ENCODE measurements at places on chromosomes 7 and 10.

GRCh38 chr10:22852712-22853353 is 75.0 kb upstream of the ARMC3 start:
- no peak for DNase-seq

GRCh38 chr7:133945497-133945896 is 181.6 kb upstream of the LRGUK start:
- no peak for DNase-seq

DNA sequence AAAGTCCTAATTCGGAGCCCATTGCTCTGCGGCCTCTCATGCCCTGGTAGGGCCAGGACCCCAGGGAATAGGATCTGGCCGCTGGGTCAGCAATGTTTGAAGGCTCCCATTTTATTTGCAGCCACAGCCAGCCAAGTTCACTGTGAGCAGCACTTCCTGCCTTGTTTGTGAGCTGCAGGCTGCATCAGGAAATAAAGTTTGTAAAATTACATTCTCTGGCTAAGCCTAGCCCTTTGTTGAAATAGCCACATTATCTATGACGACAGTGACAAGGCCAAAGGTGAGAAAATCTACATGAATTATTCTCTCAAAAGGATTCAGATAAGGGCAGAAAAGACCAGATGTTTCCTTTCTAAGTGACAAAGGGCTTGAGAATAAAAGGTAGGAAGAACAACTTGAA is 23.7 kb upstream of the ITGB1 start:
- no peak for DNase-seq

DNA sequence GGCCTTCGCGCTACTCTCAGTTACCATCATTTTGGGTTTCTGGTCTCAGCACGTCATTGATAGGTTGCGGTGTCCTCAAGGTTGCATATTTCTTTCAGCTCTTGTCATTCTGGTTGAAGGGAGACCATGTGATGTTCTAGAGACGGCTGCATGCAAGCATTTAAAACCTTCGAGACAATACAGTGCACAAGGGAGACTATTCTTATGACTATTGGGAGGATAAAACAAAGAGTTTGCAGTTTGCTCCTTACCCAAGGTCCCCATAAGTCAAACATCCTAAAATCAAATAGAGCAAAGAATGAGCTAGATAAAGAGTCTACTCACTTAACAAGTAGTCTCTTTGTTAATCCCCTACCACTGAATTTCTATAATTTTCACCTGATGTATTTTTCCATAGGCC is 39.1 kb downstream of the NPVF start:
- no peak for DNase-seq

GRCh38 chr10:110395350-110396283 is 90.9 kb upstream of the SMNDC1 start:
- no peak for DNase-seq

DNA sequence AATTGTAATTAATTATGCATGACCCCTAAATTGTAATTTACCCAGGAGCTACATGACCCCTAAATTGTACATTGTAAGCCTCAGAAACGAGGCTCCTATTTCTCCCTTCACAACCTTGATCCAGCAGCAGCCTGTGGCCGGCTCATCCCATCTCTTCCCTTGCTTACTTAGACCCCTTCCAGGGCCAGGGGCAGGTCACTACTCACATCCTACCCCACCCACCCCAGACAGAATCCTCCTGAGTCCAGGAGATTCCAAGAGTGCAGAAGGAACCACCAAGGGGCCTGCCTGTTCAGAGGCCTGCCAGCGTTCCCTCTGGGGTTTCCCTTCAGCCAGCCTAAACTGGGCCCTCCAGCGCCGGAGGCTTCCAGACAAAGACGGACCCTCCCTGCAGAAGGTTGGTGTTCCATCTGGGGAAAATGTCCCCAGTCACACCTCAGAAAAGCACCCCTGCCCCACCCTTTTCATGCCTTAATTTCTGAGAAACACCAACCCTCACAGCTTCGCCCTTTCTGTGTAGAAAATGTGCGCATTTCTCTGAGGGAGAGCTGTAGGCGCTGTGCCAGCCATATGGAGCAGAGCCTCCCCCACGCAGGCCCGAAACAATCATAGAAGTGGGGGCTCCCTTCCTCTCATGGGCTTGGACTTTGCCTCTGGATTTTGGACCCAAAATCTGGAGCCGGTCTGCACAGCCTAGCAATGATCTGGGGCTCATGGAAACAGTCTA is 19.2 kb downstream of the LEP start:
- DNase-seq = no peak

DNA sequence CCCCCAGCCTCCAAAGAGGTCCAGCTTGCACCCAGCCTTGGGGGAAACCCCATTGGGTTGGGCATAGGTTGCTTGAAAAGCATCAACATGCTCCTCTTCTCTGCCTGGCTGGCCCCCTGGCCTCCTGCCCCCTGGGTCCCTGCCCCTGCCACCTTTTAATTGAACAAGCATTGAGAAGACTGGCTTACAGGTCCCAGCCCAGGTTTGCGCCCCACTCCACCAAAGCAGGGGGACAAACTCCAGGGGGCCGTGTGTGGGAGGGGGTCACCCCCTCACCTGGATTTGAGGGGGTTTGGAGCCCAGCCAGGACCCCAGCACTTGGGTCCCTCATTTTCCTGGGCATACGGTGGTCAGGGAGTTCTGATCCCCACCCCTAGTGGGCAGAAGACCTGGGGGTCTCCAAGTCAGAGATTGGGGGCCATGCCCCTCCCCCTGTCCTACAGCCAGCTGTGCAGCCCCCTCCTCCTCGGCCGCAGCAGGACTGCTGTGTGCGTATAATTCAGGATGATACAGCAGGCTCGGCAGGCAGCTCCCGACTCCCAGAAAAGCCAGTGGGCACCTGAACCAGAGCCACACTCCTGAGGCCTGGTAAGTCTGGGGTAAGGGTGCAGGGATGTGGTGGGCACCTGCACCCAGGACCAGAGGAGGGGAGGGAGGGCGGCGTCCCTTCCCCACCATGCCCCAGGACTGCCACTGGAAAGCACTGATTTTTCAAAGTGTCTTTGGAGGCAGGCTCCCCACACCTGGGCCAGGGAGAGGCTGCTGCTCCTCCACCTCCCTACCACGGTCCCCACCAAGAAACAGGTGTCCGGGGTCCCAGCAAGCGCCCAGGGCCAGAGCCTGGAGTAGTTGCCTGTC is 1.7 kb downstream of the ELFN1 start:
- no peak for DNase-seq

DNA sequence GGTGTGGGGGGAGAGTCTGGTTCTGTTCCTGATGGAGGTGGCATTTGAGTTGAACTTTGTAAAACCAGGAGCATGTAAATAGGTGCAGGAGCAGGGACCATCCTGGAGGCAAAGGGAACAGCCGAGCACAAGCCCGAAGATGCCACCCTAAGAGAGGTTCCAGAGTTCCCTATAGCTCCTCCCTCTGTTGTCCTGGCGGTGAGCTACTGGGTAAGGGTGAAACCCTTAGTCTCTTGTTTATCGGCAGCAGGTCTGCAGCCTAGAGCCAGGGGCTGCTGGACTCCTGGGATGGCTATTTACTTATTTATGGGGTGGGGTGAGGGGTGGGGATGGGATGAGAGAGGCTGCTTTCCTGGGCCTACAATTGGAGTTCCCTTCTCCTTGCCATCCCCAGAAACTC is 6.5 kb upstream of the LBX1 start:
- no peak for DNase-seq

DNA sequence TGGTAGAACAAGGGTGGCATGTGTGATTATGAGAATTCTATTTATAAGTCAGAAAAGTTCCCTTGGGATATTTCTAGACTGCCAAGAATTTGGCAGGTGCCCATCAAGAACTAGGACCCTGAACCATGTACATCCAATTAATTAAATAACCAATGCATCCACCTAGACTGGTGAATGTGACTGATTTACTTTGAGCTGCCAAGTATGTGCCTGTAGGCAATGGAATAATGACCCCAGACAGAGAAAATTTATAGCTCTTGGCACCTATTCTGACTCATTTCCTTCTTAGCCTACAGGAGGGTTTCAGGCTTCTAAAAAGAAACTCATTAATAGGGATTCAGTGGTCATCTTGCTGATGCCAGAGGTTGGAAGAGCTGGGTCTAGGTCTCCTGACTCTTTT is 54.9 kb downstream of the KCNH2 start:
- DNase-seq = no peak

DNA sequence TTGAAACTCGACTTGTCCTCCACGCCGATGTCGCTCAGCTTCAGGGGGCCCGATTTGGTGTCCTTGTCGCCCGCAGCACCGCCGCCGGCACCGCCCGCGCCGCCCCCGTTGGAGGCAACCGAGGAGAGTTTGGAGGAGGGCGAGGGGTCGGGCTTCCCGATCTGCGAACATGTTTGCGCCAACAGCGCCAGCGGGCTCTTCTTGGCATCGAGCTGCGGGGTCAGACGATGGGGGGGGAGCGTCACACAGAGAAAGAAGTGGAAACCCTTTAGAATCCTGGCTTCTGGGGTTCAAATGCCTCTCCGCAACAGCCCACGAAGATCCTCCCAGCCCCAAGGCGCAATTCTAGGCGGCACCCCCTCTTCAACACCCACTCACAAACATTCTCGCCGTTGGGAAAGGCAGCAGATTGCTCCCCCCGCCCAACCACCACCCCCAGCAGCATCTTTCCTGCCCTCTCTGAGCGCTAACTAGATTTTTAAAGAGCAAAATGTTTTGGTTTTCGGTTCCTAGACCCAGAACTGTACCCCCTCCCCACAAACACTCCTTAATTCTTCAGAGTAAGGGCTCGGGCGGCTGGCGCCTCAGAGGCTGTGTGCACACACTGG is 1.3 kb downstream of the ZNF503 start:
- no peak for DNase-seq

DNA sequence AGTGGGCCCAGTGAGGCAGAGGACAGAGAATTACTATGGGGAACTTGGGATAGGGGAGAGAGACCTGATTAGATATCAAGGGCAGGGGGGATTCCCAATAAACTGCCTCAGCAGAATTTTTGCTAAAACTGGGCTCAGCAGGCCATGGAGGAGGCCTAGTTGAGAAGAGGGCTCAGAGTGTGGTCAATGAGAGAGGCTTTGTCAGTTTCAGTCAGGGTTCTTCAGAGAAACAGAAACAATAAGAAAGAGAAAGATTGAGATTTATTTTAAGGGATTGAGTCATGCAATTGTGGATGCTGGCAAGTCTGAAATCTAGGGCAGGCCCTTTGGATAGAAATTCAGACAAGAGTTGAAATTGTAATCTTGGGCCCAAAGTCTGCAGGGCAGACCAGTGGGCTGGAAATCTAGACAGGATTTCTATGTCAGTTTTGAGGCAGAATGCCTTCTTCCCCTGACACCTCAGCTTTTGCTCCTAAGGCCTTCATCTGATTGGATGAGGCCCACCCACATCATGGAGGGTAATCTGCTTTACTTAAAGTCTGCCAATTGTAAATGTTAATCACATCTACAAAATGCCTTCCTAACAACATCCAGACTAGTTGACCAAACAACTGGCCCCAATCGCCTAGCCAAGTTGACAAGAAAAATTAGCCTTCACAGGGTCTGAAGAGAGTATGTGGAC is 33.5 kb upstream of the CCSER2 start:
- DNase-seq = no peak

DNA sequence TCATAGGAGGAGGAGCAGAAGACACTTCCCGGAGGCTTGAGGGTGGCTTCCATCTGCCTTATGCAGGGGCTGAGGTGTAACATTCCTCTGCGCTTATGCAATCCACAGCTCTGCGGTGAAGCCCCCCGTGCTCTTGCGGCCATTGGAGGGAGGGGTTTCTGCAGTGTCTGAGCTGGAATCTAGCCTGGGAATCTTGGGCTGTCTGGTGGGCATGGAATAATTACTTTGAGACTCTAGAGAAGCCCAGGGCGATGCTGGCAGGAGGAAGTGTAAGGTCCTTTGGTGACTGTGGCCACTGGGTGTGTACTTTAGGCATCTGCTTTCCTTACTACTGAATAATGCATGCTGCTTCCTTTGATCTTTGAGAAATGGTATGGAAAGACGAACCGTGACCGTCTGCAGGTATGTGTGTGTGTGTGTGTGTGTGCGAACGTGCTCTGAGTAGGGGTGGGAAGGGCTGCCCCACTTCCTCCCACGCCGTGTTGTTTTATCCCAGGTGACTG is 181.0 kb downstream of the PRPF18 start:
- no peak for DNase-seq

DNA sequence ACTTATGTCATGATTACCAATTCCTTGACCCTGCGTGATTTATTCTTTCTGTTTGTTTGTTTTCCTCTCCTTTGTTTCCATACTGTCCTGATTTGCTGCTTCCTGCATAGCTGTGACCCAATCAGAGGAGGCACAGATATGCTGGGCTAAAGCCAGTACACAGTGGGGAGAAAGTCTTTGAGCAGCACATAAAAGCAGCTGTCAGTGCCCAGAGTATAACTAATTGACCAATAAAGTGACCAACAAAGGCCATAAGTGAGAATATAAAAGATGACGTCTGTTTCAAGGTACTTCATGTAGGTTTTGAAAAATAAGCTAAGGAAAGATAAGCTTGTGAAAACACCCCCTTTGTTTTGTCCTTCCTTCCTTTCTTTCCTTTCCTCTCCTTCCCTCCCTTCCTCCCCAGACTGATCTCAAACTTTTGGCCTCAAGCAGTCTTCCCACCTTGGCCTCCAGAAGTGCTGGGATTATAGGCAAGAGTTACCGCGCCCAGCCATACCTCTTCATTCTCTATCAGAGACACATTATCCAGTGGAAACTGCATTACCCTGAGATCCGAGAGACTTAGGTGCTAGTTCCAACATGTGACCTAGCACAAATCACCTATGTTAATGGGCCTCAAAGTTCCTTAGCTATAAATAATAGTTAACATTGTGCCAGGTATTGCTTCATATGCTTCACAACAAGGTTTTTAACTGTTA is 17.0 kb downstream of the BCAP29 start:
- DNase-seq = no peak

DNA sequence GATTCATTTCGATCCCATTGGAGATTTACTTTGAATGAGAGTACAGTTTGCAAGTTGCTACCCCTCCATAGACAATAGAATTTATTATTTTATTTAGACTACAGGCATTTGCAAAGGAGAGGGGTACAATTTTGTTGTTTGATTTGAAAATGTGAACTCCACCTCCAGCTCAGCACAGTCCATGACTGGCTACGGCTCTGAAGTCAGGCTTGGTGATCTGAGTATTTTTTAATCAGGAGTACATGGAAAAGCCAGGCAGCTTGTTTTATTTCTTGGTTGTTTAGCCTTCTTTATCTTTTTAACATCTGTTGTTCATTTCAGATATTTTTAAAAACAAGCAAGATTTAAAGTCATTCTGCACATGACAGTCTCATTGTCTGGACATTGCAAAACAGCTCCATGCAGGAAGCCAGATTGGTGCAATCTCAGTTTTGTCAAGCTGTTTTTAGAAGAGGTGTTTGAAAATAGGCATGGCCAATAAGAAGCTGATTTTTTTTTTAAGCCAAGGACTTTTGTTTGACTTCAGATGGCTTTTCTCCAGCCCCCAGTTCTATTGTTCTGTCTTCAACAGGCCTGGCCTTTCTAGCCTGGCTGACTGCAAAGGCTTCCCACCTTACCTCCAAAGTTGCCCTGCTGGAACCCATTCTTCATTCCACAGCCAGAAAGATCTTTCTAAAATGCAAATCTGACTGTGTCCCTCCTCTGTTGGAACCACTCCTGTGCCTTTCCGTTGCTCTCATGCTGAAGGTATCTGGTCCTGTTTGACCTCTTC is 12.2 kb downstream of the PLXDC2 start:
- no peak for DNase-seq

DNA sequence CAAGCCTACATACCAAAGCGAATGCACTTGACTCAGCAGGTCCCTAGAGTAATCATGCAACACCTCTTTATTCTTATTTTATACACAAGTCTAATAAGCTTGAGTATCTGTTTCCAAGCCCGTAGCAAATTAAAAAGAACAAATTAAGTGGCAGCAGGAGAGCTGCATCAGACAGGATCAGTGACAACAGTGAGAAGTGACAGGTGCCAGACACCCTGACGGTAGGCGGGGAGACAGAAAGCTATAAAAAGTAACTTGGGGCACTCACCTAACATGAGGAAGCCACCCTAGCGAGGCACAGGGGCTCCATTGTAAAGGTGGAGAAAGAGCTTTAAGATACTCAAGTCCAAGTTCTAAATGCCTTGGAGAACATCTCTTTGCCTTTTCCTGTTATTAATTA is 174.2 kb downstream of the PLXNA4 start:
- DNase-seq = no peak
